ENCODE measurements at places on chromosomes 7 and 10. TPM values are rescaled to one million over a fixed set of nuclear protein-coding genes. Genes with fewer than 3 reads are reported as not detected.

The EBLN1 gene
- polyA plus RNA-seq, result not detected

DNA sequence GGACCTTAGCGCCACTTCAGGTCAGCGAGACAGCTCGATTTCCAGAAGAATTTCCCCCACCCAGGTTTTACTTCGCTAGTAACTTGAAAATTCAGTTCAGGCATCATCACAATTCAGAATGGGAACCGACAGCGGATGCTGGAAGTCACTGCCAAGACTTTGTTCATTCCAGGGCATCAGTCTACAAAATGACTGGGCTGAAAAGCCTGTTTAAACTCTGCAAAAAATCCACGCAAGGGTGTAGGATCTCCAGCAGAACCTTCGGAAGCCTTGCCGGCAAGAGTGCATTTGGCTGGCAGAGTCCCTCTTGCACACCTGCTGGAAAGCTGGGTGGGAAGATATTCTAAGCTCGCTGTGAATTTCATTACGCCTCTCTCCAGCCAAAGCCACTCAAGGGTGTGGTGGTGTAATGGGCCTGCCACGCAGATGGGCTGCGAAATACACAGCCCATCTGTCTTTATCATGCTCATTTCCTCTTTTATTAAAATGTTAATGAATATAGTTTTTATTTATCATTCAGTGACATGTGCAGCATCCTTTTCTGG, 672.0 kb upstream of the FOXK1 start:
- no peak for DNase-seq

- no peak for DNase-seq
These were observed 7.2 kb upstream of the CALML3 start for GRCh38 chr10:5517546-5517945.

DNA sequence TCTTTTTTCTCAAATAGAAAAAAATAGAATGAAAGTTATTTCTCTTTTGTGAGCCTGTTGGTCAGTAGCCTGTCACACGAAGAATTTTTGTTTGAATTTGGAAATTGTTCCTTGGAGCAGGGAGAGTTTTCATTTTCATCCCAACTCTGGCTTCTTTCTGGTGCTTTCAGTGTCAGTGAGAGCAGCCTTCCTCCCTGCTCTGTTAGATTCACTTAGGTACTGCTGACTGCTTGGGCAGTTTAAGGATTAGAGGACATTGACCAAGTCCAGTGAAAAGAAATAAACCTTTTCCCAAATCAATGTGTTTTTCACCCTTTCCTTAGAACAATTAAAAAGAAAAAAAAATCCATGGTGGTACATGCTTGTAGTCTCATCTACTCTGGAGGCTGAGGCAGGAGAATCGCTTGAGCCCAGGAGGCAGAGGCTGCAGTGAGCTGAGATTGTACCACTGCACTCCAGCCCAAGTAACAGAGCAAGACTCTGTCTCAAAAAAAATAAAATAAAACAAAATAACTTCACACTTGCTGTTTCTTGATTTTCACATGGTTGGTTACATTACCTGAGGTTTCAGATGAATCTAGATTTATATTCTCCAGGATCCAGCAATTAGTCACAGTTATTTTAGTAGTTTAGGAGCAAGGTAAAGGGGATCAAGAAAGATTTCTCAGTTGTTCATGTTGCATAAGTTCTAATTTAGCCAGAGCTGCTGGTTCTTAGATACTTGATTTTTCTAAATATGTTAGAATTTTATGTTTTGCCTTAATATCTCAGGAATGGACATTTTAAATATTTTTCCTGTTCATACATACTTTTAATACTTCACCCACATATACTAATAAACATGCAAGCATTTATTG, 63.1 kb downstream of the ZNRF2 start:
- no peak for DNase-seq

The UNCX gene
- 15.0 TPM for polyA plus RNA-seq

GRCh38 chr10:3235996-3236510, 63.5 kb upstream of the PITRM1 start:
- no peak for DNase-seq
